ENCODE measurements at places on chromosomes 3 and 15. TPM values are rescaled to one million over a fixed set of nuclear protein-coding genes. Genes with fewer than 3 reads are reported as not detected.

GRCh38 chr3:126017362-126017761 is 48.4 kb downstream of the ROPN1B start:
- H3K36me3 ChIP-seq = no peaks in the 10 kb centered on the region
- no peak for DNase-seq
- no peak overlapping the region for H3K27ac ChIP-seq
- no peaks in the 10 kb centered on the region for H3K4me1 ChIP-seq
- no peak overlapping the region for H3K4me3 ChIP-seq
- no peaks in the 10 kb centered on the region for H3K27me3 ChIP-seq

- H3K36me3 ChIP-seq = no peaks in the 10 kb centered on the region
- no peaks in the 10 kb centered on the region for H3K27me3 ChIP-seq
- no peak for DNase-seq
- H3K4me1 ChIP-seq = no peaks in the 10 kb centered on the region
- no peak overlapping the region for H3K27ac ChIP-seq
These were observed 35.9 kb downstream of the KY start for GRCh38 chr3:134614955-134615354.

GRCh38 chr15:81792646-81793045 is 253.2 kb downstream of the MEX3B start:
- H3K4me3 ChIP-seq = no peak overlapping the region
- H3K27ac ChIP-seq = no peak overlapping the region
- no peaks in the 10 kb centered on the region for H3K4me1 ChIP-seq
- DNase-seq = no peak
- no peaks in the 10 kb centered on the region for H3K36me3 ChIP-seq

DNA sequence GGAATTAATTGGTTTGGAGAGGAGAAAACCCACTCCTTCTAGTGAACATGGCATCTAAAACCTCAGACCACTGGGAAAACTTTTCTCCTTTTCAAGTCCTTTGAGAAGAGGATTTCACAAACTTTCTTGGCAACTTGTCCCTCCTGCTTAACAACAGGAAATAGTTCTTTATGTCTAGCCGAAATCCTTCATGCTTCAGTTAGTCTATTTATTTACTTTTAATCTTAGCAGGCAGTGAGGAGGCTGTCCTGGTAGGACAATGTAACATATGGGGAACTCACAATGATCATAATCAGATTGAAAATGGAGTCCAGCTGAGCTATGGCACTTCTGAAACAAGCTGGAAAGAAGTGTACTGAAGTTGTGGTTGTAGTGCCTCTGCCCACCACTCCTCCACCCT is 50.6 kb downstream of the KY start:
- H3K4me1 ChIP-seq = no peaks in the 10 kb centered on the region
- H3K36me3 ChIP-seq = no peaks in the 10 kb centered on the region
- no peak overlapping the region for H3K4me3 ChIP-seq
- no peaks in the 10 kb centered on the region for H3K27me3 ChIP-seq

GPR160 gene
- total RNA-seq = 2.8 TPM

CELSR3 gene
- 1.3 TPM for total RNA-seq

CATSPER2 gene
- total RNA-seq = 9.3 TPM

All from aorta (tissue), 5 donors.